ENCODE measurements at places on chromosomes 3 and 15.

- no peak for DNase-seq
Observed at GRCh38 chr15:39247574-39247973, 333.3 kb upstream of the THBS1 start.

DNA sequence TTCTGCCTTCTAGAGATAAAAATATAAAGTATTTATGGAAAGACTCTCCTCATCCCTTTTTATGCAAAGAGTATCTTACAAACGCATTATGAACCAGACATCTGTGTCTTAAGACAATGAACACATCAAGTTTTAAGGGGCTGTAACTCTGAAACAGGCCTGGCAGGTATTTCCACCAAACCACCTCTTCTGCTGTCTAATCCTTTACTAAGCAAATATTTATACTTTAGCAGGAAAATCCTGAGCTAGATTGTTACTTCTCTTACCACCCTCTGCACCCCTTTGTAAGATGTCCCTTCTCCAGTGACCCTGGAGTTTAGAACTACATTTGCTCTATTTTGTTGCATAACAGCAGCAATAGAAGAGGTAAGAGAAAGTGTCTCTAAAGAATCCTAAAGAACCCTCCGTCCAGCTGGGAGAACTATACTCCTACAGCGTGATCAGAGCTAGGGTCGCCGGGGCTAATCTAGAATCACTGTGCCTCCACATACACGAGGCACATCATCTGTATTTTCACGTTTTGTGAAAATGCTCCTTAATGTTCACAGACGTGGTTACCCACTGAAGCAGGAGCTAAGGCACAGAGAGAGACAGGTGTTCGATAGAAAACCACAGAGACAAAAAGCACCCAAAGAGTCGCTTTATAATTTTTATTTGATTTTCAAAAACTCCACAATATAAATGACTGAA lies 129.6 kb downstream of the FOXP1 start:
- DNase-seq: no peak

GRCh38 chr3:121942116-121942786 lies 48.0 kb downstream of the SLC15A2 start:
- no peak for DNase-seq

GRCh38 chr3:156563900-156564682 lies 9.2 kb upstream of the SSR3 start:
- no peak for DNase-seq

- DNase-seq: no peak
Observed at GRCh38 chr3:142987080-142987700, 14.2 kb upstream of the U2SURP start.

DNA sequence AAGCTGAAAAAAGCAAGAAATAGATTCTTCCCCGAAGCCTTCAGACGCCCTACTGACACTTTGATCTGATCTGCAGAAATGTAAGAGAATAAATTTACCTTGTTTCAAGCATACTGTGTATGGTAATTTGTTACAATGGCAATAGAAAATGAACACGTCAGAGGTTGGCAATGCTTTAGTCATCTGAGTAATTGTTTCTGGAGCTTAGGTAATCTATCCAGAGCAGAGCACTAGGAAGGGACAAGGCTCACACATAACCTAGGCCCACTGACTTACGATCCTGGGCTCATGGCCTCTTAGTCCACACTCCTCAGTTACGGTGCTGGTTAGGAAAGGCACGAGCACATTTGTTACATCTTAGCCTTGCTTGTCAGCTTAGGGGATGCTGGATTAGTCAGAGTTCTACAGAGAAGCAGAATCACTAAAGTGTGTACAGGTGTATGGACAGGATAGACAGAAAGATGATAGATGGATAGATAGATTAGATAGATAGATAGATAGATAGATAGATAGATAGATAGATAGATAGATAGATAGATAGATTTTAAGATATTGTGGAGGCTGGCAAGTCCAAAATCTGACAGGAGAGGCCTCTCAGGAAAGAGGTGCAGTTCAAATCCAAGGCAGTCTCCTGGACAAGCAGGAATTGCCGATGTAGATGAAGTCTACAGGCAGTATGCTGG lies 46.8 kb upstream of the TBC1D23 start:
- DNase-seq: no peak

GRCh38 chr15:50260969-50261496 lies 4.5 kb downstream of the HDC start:
- no peak for DNase-seq

DNA sequence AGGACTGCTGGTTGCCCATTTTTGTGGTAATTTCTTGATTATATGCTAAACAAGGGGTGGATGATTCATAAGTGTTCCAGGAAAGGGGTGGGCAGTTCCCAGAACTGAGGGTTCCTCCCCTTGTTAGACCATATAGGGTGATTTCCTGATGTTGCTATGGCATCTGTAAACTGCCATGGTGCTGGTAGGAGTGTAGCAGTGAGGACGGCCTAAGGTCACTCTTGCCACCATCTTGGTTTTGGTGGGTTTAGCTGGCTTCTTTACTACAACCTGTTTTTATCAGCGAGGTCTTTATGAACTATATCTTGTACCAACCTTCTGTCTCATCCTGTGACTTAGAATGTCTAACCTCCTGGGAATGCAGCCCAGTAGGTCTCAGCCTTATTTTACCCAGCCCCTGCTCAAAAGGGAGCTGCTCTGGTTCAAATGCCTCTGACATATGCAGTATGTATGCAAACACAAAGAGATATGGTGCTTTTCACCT lies 46.2 kb downstream of the C3orf38 start:
- DNase-seq: no peak

GRCh38 chr15:77464129-77464865 lies 43.6 kb downstream of the HMG20A start:
- DNase-seq: no peak

- no peak for DNase-seq
Observed at GRCh38 chr15:41334293-41335120, 1.8 kb downstream of the NUSAP1 start.

DNA sequence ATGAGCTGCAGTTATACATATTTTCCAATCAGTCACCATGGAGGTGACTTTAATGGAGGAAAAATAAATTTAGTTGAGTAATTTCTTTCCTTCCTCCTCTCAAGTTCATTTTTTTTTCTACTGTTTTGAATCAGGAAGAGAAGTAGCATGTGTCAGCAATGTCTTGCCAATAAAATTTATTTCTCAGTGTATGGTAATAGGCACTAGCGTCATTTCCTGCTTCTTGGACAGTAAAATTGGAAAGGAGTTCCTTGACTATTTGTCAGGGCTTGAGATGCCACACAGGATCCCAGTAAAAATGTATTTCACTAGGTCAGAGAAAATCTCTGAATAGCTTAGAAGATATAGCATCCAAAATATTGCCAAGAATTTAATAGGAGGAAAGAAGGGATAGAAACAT lies 605.9 kb downstream of the ROBO1 start:
- DNase-seq: no peak

DNA sequence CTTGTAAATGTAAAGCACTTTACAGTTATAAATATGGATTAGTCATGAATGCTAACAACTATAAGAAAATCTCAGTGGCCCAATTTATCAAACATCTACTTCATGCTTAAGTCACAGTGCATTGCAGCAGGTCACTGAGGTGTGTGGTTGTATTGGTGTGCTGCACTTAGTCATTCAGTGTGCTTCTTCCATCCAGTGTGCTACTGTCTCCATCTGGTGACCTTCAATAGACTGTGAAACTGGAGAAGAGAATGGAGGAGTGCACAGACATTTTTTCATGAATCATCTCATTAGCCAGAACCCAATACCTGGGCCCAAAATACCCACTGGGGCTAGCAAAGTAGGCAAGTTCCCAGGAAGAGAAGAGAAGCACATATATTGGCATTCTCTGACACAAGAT lies 199.6 kb downstream of the SHOX2 start:
- no peak for DNase-seq

- DNase-seq: no peak
Observed at GRCh38 chr3:99877031-99877579, 59.4 kb downstream of the CMSS1 start.

GRCh38 chr3:70716832-70717231 lies 404.4 kb upstream of the MDFIC2 start:
- no peak for DNase-seq

DNA sequence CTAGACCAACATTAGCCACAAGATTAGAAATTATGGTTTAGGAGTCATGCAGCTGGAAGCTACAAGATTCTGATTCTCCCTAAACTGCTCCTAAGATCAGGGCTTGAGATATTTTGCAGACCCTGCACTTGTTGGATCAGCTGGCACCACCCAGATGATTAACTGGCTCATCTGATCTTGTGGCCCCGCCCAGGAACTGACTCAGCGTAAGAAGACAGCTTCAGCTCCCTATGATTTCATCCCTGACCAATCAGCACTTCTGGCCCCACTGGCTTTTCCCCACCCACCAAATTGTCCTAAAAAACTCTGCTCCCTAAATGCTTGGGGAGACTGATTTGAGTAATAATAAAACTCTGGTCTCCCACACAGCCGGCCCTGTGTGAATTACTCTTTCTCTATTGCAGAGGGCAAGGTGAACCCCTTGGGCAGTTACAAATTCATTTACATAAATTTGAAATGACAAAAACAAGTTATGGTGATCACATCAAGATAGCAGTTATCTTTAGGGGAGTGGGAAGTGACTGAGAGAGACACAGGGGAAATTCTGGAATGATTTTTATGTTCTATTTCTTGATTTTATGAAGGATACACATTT lies 76.5 kb downstream of the CD200R1L start:
- no peak for DNase-seq

GRCh38 chr3:48155122-48155521 lies 33.1 kb downstream of the CDC25A start:
- DNase-seq: no peak

DNA sequence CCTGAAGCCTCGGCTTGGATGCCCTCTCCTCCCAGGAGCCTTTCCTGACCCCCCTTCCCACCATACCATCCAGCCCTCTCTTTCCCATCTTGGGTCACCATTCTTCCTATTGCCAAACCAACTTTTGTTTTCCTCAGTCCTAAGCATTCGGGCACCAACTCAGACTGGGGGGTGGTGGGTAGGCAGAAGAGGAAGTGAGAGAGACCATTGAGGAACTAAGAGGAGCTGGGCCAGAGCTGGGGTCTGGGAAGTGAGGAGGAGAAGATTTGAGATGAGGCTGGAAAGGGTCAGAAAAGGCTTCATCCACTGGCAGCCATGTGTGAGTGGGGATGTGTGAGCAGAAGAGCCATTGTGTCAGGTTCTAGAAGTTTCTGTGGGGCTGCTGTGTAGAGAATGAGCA lies 37.7 kb downstream of the TKT start:
- no peak for DNase-seq

DNA sequence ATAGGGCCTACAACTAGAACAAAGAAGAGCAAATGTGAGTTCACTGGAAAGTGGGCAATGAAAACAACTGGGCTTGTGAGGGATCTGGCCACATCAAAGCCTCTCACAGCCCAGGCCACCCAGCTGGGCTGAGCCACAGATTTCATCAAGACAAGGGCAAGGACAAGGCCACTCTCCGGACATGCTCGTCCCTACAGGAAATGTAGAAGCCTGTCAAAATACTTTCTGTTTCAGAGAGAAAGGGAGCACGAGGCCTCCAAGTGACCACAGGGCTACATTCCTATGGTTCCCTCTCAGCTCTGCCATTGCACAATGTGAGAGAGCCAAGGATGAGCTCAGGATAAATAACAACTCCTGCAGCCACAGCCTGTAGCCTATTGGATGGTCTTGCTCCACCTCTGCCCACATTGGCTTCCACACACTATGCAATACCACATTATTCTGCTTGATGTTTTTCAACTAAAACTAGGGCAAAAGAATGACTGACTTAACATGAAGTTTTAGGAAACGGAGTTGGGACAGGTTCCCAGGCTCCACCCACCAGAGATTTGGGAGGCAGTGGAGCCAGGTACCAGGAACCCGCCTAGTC lies 12.1 kb downstream of the TBC1D2B start:
- DNase-seq: no peak

DNA sequence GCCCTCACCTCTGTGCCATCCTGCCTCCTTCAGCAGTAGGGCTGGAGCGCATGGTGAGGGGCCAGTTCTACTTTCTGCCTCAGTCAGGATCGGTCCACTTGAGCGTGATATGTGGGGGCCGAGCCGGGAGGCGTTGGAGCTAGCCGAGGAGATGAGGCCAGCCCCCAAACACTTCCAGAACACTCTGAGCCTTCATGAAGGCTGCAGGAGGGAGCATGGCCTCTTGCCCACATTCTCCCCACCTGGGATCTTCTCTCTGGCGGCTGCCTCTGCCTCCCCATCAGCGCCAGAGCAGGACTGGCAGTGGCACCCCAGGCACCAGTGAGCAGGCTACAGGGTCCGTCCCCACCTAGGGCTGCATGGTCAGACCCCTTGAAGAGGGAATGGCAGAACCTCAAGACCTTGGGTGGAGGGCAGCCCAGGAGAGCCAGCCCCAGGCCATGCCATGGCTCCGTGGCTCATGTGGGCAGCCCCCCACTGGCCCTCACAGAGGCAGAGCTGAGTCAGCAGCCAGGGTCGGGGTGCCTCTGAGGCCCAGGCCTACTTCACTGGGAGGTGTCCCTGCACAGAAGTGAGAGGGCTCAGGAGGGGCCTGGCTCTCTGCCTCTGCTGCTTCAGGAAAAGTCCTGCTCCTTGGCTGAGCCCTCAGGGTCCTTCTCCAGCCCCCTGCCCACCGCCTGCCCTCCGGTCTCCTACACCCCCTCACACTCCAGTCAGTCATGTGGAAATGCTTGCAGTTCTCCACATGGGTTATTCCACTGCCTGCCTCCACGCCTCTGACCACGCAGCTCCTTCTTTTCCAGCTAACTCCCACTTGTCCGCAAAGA lies 28.1 kb upstream of the CYP11A1 start:
- DNase-seq: no peak

DNA sequence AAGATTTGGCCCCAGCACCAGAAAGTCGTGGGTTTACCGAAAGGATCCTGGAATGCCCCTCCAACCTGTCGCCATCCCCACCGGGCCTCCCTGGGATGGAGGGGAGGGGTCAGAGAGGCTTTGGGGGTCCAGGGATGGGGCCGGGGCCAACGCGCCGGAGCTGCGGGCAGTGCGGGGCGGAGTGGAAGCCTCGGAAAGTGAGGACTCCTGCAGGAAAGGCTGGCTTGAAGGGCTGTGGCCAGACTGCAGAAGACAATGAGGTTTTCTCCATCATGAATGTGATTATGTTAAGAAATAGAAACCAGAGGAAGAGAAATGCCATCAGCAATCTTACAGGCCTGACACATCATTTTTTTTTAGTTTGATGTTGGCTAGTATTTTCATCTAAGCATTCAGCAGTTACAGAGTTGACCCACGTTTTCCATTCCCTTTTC lies 738 bp downstream of the YEATS2 start:
- DNase-seq: peak; percentile 3

DNA sequence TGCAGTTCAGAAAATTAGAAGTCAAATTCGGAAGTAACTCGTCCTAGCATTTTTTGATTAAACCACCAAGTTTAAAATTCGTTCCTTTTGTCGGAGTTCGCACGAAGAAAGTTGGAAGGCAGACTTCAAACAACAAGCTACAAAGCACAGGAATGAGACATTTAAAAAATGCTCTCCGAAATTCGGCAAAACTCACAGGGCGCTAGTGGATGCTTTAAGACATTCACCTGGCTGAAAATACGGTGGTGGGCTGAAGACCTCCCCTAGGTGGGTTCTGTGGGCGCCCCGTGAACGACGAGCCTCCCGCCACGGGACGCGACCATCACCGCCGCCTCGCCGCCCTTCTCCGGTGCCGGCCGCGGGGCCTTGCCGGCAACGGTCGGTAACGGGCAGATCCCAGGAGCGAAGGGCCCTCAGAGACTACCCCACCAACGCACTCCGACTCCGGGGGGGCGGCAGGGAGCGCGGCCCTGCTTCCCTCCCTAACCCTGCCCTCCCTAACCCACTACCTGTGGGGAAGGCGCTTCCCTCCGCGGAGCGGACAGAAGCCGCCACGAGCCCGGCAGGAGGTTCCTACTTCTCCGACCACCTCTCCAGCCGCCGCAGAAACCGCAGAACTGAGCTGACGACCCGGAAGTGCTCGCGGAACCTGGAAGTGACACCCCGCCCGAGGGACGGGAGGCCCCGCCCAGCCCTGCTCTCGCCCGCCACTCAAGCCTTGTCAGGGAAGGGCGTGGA lies at the start of gene GTF2A2:
Gene GTF2A2 (minus strand): TSS at position 619 of the 738 bp plus-strand sequence. CDS start 5,238 bp downstream, outside the sequence.
- DNase-seq: peak; percentile 85
